Neuronal stem cell (in vitro differentiated cells): ENCODE measurements at places on chromosomes 3 and 15.

- DNase-seq, result no peak
Measured at GRCh38 chr3:169026543-169027182, 636.8 kb downstream of the MECOM start.

- no peak for DNase-seq
Measured at GRCh38 chr15:74682954-74683353, 12.9 kb downstream of the EDC3 start.

DNA sequence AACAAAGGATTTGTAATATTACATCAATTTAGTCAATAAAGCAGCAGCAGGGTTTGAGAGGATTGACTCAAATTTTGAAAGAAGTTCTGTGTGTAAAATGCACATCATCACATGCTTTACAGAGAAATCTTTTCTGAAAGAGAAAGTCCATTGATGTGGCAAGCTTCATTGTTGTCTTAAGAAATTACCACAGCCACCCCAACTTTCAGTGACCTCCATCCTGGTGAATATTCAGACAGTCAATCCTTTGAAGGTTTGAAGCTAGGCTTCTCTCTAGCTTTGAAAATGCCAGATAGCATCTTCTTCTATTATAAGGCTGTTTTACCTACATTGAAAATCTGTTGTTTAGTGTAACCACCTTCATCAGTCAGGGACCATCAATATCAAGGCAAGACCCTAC is 51.8 kb upstream of the SETMAR start:
- no peak for DNase-seq

GRCh38 chr3:145864336-145864735 is 296.6 kb downstream of the PLOD2 start:
- DNase-seq, result no peak

DNA sequence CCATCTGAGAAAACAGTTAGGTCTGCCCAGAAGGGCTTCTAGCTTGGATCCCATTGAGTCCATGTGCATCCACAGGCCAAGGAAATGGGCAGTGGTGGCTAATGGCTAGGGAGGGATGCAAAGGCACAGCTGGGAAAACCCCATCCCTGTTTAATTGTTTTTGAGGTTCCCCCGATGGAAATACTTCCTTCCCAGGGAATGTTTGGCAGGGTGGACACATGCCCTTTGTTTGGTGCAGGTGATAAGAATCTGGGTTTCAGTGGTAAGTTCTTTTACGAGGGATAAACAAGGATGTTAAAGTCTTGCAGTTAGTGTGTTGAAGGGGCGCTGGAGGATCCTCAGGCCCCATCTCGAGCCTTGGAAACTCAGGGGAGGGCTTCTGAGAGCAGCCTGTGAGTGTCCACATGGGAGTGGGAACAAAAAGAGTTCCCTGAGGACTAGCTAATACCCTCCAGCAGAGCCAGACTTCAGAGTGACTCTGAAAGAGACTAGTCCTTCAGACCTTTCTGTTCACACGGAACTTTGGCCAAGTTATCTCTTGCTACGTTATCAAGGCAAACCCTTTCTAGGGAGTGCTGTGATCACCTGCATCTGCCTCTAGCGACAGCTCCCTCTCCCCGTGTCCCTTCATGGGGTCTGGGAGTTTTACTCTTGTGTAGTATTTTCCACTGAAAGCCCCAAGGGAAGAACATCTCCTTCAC is 17.4 kb downstream of the PTPRG start:
- no peak for DNase-seq

- no peak for DNase-seq
Measured at GRCh38 chr15:36498916-36499315, 80.5 kb upstream of the CDIN1 start.

GRCh38 chr15:88090481-88091011 is 166.0 kb downstream of the NTRK3 start:
- DNase-seq, result no peak

DNA sequence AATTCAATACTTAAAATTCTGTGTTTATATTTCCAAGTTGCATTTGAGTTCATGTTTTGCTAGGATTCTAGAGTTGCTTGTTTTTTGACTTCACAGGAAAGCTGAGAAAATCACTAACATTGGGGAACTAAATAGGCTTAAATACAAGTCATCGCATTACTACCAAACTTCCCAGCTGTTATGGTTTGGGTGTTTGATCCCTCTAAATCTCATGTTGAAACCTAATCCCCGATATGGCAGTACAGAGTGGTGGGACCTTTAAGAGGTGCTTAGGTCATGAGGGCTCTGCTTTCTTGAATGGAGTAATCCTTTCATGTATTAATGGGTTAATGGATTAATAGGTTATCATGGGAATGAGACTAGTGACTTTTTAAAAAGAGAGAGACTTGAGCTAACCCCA is 77.2 kb upstream of the ARPP21 start:
- no peak for DNase-seq

GRCh38 chr3:46561951-46562350 is 4.2 kb downstream of the LRRC2 start:
- DNase-seq, result no peak

GRCh38 chr15:26970712-26971210 is at the start of gene GABRG3:
GABRG3 (plus strand) TSS chr15:26971181.
- DNase-seq, result peak; percentile 71

DNA sequence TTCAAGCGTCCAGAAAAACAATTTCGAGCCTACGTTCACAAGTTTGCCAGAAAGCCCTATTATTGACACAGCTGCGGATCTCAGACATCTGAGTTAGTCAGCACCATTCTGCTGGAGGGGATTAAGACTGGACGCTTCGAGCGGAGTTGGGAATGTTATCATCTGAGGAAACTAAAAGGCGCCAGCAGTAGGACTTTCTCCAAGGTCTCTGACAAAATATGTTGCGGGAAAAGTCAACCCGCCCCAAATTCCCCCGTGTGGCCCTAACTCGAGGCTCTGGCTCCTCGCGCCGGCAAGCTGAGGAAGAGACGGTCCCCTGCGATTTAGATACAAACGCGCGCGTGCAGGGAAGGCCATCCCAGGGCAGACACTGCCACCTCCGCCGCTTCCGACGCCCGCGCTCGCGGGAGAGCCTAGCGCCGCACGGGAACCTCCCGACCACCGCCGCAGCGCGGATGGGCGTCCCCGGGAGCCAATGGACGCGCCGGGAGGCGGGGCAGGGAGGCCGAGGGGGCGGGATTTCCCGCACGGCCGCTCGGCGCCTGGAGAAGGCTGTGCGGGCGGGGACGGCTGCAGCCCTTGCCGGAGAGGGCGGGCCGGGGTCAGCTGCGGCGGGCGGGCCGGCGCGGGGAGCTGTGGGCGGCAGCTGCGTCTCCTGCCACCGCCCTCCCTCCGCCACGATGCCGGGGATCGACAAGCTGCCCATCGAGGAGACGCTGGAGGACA is at the start of gene APPL1:
TSS of gene APPL1 (plus strand) at position 526 of the 726 bp plus-strand sequence. CDS start at position 681, 155 bp downstream.
- peak; percentile 93 for DNase-seq

GRCh38 chr15:31465083-31465955 is 138.7 kb downstream of the KLF13 start:
- no peak for DNase-seq

GRCh38 chr3:124295362-124295761 is 303.4 kb upstream of the ROPN1 start:
- no peak for DNase-seq

DNA sequence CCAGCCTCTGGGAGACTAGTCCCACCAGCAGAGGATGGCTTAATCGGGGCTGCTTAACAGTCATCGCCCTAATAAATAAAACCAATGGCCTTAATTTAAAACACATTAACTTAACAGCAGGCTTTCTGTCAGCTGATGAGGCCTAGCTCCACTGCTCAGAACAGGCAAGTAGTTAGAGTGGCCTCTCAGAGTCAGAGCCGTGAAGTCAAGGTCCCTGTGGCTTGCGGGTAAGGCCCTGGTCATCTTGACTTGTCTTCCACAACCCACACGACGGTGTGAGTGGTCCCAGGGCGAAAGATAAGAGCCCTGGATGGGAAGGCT is 11.8 kb downstream of the XXYLT1 start:
- DNase-seq, result no peak

DNA sequence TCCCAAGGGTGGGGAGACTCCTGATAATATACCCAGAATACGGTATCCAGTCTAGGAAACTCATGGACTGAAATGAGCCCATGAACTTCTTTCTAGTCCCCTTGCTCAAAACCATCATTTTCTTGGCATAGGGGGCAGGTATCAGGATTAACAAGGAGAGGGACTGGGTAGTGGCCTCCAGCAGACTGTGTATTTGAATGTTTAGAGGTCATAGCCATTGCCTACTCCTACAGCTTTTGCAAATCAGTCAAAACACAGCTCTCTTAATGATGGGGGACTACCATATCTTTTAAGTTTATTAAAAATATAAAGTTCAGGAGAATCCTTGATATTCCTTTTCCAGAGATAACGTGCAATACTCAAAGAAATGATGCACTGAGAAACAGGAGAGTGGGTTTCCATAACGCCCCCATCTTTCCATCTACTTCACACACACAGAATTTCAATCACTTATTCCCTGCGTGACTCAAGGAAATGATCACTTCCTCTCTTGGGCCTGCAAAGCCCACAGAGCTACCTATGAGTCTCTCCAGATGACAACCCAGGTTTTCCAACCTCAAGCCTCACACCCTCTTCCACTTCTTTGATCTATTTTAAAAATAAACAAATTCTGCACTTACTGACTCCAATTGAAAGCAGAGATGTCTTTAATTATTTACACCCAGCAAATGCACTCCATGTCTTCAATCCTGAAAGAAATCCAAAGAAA is 584.0 kb upstream of the LMCD1 start:
- DNase-seq, result no peak

DNA sequence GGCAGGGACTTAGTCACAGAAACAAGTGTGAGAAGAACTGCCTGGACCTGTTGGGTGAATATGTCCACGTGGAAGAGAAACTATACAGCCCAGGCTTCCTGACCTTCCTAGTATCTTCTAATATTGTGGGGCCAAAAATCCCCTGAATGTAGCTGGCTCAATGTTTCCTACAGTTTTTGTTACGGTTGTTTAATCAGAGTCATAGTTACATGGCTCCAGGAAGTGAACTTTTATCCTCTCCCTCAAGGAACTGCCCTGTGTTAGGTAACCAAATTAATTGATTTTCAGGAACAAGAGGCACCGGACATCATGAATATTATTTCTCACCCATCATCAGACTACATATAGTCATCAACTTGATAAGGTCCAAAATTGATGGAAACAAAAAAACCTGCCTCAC is 59.0 kb downstream of the ANXA2 start:
- no peak for DNase-seq

- DNase-seq, result peak; percentile 69
Measured at GRCh38 chr3:173583496-173583895, 186.0 kb downstream of the NLGN1 start.

DNA sequence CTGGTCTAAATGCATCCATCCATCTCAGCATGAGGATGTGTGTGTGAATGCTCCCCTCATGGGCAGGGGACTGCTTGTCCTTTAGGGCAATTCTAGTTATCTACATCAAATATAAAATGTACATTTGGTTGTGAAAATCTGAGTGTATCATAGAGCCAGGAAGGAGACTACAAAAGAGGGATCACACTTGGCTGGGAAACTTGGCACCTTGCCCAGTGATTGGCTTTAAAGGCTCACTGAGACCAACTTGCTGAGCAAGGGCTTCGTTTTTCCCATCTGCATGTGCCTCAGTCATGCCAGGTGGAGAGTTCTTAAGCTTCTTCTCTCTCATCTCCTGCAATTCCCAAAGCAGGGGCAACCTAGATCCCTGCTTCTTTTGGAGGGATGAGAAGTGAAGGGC is 5.2 kb downstream of the CAPN3 start:
- DNase-seq, result no peak

- DNase-seq, result no peak
Measured at GRCh38 chr15:89502867-89503595, 6.6 kb upstream of the RHCG start.

DNA sequence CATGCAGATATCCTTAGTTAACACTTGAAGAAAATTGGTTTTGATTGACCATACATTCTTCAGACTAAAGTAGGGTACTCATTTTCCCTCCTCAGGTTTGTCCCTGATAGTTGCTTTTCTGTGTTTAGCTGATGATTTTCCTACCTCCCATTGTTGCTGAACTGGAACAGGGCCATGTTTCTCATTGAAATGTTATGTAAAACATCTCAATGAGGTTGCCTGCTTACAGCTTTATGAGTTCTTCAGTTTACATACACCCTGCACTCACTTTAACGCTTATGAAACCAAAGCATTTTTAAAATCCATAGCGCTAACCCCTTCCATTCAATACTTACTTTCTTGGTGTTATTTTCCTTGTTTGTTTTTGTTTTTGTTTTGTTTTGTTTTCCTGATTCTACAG is 61.9 kb downstream of the HMG20A start:
- DNase-seq, result no peak
